C1 segment of cervical spinal cord (tissue), 14 donors: ENCODE measurements at places on chromosomes 2 and 18.

DNA sequence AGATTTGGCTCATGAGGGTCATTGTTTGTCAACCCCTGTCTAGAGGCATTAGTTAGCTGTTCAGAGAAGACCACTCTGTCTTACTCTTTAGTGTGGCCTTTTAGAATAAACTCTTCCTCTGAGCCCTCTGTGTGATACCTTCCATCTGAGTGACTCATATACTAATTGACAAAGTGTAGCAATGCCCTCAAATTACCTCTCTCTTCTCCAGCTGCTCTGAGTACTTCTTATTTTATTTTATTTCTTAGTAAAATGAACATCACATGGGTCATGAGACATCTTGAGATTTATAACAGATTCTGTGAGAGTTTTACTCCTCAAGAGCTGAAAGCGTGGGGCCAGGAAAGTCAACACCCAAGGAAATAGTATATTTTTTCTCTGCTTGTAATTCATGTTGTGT lies 67.4 kb downstream of the KCTD18 start:
- DNase-seq, result no peak

DNA sequence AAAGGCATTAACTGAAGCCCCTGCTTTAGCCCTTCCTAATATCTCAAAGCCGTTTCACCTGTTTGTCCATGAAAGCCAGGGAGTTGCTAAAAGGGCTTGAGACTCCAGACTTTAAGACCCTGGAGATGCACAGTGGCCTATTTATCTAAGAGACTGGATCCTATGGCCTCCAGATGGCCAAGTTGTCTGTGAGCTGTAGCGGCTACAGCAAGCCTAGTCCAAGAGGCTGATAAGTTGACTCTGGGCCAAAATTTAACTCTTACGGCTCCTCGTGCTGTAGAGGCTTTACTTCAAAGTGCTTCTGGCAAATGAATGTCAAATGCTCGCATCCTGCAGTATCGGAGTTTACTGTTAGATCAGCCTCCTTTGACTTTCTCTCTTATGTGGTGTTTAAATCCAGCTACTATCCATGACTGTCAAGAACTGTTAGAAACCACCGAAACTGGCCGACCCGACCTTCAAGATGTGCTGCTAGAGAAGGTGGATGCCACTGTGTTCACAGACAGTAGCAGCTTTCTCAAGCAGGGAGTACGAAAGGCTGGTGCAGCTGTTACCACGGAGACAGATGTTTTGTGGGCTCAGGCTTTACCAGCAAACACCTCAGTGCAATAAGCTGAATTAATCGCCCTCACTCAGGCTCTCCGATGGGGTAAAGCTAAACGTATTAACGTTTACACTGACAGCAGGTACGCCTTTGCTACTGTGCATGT lies 336.7 kb upstream of the CNTNAP5 start:
- no peak for DNase-seq

DNA sequence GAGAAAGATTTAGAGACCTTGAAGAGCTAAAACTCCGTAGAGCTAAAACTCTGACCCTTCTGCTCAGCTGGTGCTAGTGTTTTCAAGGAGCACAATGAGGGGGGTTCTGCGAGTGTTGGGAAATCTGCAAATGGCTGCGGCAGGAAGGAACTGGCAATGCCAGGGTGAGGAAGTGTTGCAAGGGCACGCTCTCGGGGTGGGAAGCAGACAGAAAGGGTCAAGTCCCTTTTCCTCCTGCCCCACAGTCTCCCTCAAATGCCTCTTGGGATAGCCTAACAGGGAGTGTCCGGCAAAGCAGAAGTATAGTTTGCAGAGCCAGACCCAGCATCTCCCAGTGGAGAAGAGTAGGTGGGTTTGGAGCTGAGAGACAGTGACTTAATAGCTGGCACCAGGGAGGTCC lies 60.5 kb downstream of the NCAPH start:
- no peak for DNase-seq

DNA sequence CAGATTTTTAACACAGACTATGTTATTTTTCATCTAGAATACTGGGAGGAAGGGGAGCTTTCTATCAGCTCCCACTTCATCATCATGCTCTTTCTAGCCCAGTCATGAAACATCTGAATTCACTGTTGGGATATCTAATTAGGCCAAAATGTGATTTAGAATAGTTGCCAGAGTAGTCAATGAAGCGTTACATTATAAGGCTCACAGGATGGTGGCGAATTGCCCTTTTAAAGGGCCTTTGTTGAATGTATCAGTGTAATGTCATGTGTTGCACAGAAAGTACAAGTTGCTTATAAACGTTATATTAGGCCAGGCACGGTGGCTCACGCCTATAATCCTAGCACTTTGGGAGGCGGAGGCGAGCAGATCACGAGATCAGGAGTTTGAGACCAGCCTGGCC lies 45.6 kb downstream of the PDE1A start:
- DNase-seq, result no peak

DNA sequence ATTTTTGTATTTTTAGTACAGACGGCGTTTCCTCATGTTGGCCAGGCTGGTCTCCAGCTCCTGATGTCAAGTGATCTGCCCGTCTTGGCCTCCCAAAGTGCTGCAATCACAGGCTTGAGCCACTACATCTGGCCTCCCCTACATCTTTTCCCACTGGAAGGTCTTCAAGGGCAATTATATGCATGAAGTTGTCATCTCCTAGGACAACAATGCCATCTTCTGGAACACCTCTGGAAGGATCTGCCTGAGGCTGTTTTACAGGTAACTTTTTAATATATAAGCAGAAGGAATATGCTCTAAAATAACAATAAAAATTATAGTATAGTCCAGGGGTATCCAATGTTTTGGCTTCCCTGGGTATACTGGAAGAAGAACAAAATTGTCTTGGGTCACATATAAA lies 321.4 kb downstream of the AFF3 start:
- no peak for DNase-seq

GRCh38 chr18:36867056-36867455 lies 38.1 kb downstream of the KIAA1328 start:
- no peak for DNase-seq

DNA sequence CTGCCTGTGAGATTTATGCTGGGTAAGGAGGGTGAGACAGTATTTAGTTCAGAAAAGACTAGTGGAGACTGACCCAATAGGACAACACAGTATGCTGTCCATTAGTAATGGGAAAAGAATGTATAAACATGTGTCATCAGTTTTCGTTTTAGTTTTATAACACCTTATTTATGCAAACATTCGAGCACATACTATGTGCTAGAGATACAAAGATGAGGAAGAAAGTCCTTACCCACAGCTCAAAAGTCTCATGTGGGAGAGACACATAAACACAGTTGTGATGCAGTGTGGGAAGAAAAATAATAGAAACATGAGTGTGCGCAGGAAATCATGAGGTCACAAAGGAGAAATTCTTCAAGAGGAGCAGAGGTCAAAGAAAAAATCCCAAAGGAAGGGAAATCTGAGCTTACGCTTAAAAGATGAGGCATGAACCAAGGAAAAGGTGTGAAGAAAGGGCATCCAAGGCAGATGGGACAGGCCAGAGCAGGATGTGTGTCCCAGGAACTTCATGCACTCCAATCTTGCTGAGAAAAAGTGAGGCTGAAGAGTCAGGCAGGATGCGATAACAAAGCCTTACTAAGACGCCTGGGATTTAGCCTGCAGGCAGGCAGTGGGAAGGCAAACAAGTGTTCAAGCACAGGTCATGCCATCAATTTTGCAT lies 8.1 kb downstream of the METTL21A start:
- no peak for DNase-seq

- no peak for DNase-seq
These were observed 76.3 kb downstream of the DYNC1I2 start for GRCh38 chr2:171763602-171764001.

- no peak for DNase-seq
These were observed 14.7 kb downstream of the ZNF142 start for GRCh38 chr2:218644721-218645120.

GRCh38 chr2:46999857-47000678 lies 84.5 kb upstream of the MCFD2 start:
- peak; percentile 61 for DNase-seq

DNA sequence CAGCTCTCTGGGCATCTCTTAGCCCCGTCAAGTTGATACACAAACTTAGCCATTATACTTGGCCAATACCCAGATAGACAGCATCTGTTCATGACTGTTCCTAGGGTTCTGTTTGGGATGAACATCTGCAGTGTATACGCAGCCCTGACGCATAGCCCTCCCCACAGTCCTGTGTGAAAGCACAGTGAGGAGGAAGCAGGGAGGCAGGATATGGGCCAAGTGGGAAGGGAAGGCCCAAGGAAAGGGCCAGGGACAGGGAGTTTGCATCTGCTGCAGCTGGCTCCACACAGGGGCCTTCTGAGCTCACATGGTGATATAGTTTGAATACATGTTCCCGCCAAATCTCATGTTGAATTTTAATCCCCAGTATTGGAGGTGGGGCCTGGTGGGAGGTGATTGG lies 80.2 kb downstream of the CMPK2 start:
- DNase-seq, result no peak

DNA sequence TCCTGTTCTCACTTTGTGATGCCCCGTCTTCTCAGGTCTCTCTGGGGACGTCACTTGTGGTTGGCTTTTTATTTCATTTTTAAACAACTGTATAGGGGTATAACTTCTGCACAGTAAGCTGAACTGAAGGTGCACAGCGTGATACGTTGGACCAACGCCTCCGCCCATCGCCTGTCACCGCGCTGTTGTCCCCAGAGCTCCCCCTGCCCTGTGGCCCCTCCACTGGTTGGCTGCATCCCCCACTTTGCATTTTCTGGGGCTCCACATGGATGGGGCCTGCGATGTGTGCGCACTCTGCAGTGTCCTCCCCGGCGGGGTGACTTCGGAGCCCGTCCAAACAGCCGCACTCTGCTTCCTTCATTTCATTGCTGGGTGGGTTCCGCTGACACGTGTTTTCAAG lies 14.3 kb downstream of the GPR35 start:
- no peak for DNase-seq

DNA sequence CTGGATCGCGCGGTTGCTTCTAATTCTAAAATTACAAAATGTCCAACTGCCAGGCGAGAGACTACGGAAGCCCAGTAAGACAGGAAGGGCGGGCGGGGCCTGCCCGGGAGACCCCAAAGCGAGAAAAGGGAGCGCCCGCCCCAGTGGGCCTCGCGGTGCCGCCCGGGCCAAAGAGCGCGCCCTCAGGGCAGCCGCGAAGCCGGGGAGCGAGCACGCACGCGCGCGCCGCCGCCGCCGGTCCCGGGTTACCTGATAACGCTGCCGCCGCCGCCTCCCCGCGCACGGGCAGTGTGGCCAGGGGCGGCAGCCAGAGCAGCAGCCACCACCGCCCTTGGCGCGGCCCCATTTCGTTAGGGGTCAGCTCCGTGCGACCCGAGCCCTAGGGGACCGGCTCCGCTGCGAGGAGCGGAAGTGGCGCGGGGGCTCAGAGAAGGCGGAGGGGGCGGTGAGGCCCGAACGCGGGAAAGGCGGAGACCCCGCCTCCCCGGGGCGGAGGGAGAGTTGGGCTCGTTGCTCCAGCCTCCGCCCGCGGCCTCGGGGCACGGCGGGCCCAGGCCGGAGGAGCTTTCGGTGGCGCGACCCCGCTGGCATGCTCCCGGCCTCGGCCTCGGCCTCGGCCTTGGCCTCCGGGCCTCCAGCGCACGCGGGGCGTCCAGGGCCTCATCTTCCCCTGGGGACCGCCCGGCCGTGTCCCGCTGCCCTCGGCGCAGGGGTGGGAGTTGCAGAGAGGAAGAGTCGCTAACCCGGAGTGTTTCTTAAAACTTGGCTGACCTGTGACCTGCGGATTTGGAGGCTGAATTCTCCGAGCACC lies at the start of gene NEMP2:
Gene NEMP2, minus strand, starts transcription at position 413 of the 811 bp plus-strand sequence. Its CDS starts 67 bp downstream, at position 346.
- peak; percentile 38 for DNase-seq

DNA sequence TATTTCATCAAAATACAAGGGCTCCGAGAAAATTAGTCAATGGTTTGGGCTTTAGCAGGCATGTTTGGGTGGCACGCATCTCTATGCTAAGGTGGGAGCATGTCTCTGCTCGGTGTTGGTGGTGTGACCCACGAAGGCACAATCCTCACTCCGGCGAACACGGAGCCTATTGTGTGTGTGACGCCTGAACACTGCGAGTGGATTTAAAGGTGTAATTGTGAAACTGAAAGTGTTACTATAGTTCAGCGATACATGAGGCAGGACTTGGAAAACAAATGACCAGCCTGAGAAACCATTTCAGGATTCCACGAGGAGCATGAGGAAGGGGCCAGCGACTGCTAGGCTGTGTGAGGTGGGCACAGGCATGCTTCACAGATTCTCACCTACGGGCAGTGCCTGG lies 41.7 kb upstream of the LDLRAD4 start:
- no peak for DNase-seq

GRCh38 chr2:174682007-174682577 lies 82.2 kb downstream of the CHRNA1 start:
- DNase-seq, result peak; percentile 60

DNA sequence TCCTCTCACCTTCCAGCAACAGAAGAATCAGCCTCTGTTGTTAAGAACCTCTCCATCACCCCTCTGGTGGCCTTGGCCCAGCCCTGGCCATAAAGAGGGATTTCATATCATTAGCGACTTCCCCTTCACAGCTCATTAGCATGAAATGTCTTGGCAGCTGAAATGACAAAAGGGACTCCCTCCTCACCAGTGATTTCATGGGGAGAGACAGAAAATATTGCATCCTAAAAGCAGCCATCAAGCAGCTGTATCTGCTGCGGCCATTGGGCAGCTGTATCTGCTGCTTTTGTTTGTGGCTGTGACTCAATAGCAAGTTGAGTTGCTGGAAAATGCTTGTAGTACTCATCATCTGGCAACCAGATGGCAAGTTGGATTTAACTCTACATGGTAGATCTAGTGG lies 105.9 kb upstream of the RMDN2 start:
- DNase-seq, result no peak

GRCh38 chr2:43114210-43114609 lies 112.2 kb downstream of the ZFP36L2 start:
- no peak for DNase-seq

DNA sequence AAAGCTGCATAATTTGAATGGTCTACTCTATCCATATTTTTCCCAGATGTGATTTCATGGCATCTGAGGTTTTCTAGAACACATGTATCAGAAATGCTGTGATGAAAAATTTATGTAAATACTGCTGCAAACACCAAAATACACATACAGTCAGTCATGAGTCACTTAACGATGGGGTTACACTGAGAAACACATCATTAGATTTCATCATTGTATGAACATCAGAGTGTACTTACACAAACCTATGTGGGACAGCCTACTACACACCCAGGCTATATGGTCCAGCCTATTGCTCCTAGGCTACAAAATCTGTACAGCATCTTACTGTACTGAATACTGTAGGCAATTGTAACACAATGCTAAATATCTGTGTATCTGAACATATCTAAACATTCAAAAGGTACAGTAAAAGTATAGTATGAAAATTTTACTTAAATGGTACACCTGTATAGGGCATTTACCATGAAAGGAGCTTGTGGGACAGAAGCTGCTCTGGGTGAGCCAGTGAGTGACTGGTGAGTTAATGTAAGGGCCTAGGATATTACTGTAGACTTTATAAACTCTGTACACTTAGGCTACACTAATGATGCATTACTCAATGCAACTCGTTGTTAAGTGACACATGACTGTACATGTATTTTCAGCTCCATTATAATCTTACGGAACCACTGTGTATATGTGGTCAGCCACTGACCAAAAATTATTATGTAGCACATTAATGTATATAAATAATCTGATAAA lies 33.5 kb downstream of the PNO1 start:
- DNase-seq, result no peak

- DNase-seq, result no peak
These were observed 13.0 kb upstream of the RALB start for GRCh38 chr2:120239488-120240287.
